ENCODE measurements at places on chromosomes 3 and 15.

- no peak for DNase-seq
Observed at GRCh38 chr3:178043084-178043483, 493.2 kb upstream of the KCNMB2 start.

- DNase-seq, result no peak
Observed at GRCh38 chr3:123728014-123728413, 143.2 kb upstream of the HACD2 start.

DNA sequence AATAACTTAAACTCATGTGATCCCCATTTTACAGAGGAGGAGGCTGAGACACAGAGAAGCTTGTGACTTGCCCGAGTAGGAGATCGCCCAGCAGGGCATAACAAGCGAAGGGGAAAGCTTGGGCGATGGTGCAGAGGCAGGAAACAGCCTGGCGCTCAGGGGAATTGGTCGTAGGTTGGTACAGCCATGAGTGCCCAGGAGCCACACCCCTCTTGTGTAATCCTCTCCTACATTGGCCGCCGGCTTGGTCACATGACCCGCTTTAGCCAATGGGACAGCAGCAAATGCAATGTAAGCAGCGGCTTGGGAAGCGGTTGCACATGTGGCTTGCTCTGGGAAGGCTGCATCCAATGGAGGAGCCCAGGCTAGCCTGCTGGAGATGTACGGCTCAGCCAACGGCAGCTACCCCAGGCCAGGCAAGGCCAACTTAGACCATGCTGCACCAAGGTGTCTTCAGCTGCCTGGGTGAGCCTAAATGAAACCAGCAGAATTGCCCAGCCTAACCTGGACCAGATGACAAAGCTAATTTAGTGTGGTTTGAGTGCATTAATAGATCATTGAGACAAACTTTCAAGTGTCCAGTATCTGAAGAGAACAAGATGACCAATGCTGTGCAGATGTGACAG is 50.3 kb upstream of the SLC6A6 start:
- peak; percentile 40 for DNase-seq

GRCh38 chr3:144760831-144761230 is 789.2 kb downstream of the DIPK2A start:
- DNase-seq, result no peak

DNA sequence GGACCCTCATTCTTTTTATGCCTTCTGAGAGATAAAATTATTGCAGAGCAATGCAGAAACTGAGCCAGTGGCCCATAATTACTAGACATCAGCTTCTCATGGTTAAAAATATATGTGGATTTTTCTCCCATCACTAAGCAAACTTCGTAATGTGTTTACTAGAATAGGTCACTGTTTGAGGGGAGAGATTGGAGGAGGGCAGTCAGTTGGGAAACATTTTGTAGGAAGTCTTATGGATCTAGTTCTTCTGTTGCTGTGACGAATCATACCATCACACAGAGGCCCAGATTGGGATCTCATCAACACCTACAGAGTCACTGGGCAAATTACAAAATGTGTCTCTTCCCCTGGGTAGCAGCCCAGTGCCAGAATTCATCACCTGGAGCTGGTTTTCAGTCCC is 81.4 kb downstream of the PDE8A start:
- no peak for DNase-seq

DNA sequence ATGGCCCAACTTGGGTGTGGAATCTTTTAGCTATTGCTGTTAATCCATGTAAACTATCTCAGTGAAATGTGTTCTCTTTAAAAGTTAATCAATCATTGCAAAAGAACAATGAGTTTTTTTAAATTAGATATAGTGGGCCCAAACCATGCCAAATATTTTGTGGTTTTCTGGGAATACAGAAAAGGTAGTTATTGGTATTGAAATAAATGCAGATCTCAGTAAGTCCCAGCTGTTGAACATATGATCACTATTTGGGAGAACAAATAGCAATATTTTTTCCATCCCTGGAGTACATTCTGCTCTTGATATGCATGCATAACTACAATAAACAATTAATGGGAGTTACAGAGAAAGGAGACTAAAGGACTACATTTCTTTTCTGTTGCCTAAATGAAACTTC is 36.0 kb upstream of the LEKR1 start:
- no peak for DNase-seq

DNA sequence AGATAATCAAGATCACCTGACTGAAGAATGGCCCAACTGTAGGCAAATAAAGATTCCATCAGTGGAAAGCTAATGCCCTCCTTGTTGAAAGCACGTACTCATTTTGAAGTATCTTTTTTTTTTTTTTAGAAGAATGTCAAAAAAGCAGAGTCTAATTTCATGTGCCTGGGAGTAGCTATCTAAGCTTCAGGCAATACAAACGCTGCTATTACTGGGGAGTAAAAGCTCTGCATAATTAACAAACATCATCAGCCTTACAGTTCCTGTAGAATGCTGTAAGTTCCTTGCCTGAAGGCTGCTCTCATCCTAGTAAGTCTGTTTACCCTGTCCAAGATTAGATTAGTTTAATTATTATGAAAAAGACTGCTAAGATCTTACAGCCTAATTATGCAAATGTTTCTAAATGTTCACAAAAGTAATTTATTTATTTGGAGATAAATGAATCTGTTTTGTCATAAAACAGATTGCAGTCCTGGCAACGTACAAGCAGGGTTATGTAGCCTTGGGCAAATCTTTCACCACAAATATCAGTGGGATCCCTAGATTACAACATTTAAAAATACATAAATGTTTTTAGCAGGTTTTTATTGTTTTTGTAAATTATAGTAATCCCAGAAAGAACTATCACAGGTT is 451.3 kb upstream of the AGTR1 start:
- DNase-seq, result no peak

DNA sequence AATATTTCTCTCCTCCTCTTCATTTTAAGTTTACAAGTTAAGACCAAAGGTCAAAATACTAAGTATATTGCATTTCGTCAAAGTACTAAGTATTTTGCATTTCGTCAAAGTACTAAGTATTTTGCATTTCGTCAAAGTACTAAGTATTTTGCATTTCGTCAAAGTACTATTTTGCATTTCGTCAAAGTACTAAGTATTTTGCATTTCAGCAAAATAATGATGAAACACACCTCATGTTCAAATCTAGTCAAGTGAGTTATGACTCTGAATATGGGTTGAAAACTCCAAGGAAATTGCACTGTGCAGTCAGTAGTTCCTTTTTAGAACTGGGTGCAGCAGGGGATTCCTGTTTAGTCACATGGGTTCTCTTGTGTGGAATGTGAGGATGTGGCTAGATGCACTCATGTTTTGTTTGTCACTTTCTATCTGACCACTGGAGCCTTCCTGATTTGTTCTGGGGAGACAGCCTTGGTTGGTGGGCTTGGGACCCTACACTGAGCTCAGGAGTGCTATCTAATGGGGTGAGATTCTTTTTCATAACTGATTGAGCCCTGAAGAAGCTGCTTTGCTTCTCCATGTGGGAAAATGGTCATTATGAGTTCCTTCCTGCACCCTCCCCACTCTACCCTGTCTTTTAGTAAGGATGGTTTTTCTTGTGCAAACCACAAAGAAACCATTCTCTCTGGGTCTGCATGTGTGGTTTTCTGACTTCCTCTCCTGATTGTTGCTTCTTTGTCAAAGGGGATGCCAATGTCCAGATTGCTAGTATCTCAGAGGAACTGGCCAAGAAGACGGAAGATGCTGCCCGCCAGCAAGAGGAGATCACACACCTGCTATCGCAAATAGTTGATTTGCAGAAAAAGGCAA is 73.4 kb downstream of the CCK start:
- no peak for DNase-seq

- no peak for DNase-seq
Observed at GRCh38 chr3:54366839-54367238, 244.5 kb downstream of the CACNA2D3 start.

DNA sequence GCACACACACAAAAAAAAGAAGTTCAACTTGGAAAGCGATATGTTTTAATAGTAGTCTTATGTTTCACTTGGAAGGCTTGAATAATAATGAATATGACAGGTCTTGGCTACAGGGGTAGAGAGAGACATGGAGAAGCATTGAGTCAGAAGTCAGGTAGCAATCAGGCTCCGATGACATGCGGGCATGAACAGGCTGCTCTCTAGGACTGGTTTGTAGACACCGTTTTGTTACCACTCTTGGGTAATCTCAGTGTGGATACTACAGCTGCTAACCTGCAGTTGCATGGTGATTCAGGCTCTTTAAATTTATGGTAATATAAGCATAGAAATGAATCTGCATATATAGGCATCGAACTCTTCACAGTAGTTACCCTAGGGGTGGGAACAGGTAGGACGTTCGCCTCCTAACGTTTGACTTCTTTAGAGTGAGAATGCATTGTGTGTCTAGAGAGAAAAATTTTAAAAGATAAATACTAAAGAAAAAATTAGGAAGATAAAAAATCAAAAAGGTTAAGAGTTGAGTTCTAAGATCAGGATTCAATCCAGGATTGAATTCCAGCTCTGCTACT is 241.6 kb upstream of the KBTBD8 start:
- no peak for DNase-seq

Data from RKO (cell line).